ENCODE measurements at places on chromosomes 12 and 14.

DNA sequence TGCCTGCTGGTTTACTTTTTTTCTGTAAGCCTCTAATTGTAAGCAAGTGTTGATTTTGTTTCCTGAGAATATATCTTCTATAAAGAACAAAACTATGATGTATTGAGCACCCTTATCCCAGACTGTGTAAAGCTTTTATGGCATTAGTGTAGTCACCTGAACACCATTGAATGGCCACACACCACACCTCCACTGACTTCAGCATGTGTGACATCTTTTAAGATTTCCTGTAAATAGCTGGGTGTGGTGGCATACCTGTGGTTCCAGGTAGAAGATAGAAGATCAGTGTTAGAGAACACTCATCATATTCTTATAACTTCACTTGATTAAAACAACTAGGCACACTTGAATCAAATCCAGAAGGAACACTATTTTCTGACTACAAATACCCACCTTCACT is 51.3 kb downstream of the WBP11 start:
- no peak overlapping the region for H3K4me3 ChIP-seq
- no peaks in the 10 kb centered on the region for H3K27me3 ChIP-seq
- no peaks in the 10 kb centered on the region for H3K4me1 ChIP-seq
- no peak for DNase-seq
- no peak overlapping the region for H3K27ac ChIP-seq
- no peaks in the 10 kb centered on the region for H3K36me3 ChIP-seq

GRCh38 chr14:99545586-99545985 is 58.4 kb downstream of the CCDC85C start:
- H3K4me1 ChIP-seq = no peaks in the 10 kb centered on the region
- no peaks in the 10 kb centered on the region for H3K36me3 ChIP-seq
- no peak overlapping the region for H3K4me3 ChIP-seq
- no peak overlapping the region for H3K27ac ChIP-seq
- no peak for DNase-seq

DNA sequence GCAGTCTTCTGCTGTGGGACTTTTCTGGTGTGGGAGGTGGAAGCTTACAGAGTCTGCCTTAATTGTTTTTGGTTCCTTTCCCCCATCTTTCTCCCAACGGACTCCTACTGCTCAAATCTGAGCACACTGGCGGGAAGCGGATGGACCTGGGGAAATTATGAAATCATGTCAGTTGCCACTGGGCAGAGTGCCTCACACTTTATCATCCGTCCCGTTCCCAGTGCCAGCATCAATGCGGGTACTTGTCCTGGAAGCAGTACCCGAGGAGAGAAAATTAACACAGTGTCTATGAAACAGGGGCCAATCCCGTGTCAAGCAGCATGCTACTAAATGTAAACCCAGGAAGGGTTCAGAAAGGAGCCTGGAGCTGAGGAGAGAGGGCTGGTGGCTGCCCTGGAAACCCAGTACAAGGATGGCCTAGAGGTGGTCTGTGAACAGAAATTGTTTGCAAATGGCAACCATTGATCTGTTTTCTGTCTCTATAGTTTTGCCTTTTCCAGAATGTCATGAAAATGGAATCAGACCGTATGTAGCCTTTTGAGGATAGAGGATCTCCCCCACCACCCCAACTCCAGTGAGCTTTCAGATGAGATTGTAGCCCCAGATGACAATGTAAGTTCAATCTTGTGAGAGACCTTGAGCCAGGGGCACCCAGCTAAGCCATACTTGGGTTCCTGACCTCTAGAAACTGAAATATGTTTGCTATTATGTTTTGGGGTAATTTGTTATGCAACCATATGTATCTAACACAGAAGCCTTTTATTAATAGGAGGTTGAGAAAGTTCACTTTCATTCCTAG is 908 bp upstream of the CDKL1 start:
- H3K4me3 ChIP-seq = no peak overlapping the region
- no peak for DNase-seq
- H3K36me3 ChIP-seq = no peaks in the 10 kb centered on the region
- H3K4me1 ChIP-seq = no peaks in the 10 kb centered on the region
- H3K27ac ChIP-seq = no peak overlapping the region
- no peaks in the 10 kb centered on the region for H3K27me3 ChIP-seq

- H3K36me3 ChIP-seq = no peaks in the 10 kb centered on the region
- H3K27me3 ChIP-seq = no peaks in the 10 kb centered on the region
- H3K27ac ChIP-seq = no peak overlapping the region
Measured at GRCh38 chr12:57276935-57277563, 26.1 kb upstream of the STAC3 start.

- H3K27ac ChIP-seq = no peak overlapping the region
- no peaks in the 10 kb centered on the region for H3K4me1 ChIP-seq
- no peak for DNase-seq
- peaks cover 55% of the 10 kb centered on the region for H3K27me3 ChIP-seq
- no peak overlapping the region for H3K4me3 ChIP-seq
Measured at GRCh38 chr12:54421175-54421878, 2.3 kb upstream of the ITGA5 start.

GRCh38 chr12:41439801-41440200 is 251.7 kb downstream of the PDZRN4 start:
- H3K27ac ChIP-seq = peak overlapping the region; percentile 50
- peaks cover 34% of the 10 kb centered on the region for H3K4me1 ChIP-seq
- H3K27me3 ChIP-seq = no peaks in the 10 kb centered on the region
- H3K4me3 ChIP-seq = peak overlapping the region; percentile 44
- peak; percentile 73 for DNase-seq

- no peaks in the 10 kb centered on the region for H3K4me1 ChIP-seq
- H3K36me3 ChIP-seq = no peaks in the 10 kb centered on the region
- H3K27me3 ChIP-seq = no peaks in the 10 kb centered on the region
- no peak overlapping the region for H3K4me3 ChIP-seq
- DNase-seq = no peak
- no peak overlapping the region for H3K27ac ChIP-seq
Measured at GRCh38 chr12:63862187-63862968, 17.9 kb downstream of the SRGAP1 start.

- no peaks in the 10 kb centered on the region for H3K4me1 ChIP-seq
- H3K4me3 ChIP-seq = no peak overlapping the region
- no peaks in the 10 kb centered on the region for H3K36me3 ChIP-seq
- H3K27me3 ChIP-seq = no peaks in the 10 kb centered on the region
Measured at GRCh38 chr14:53716578-53716977, 240.0 kb downstream of the BMP4 start.

- H3K4me3 ChIP-seq = no peak overlapping the region
- H3K4me1 ChIP-seq = no peaks in the 10 kb centered on the region
- DNase-seq = no peak
Measured at GRCh38 chr12:119803381-119803791, 73.7 kb downstream of the CIT start.
